ENCODE measurements at places on chromosomes 4 and X. TPM values are rescaled to one million over a fixed set of nuclear protein-coding genes. Genes with fewer than 3 reads are reported as not detected.

The UGT2B17 gene
- polyA plus RNA-seq: not detected

The ARR3 gene
- not detected for polyA plus RNA-seq

The SPIN2A gene
- 0.73 TPM for polyA plus RNA-seq

The SLC25A6 gene
- 412 TPM for polyA plus RNA-seq

The ARHGAP6 gene
- 0.44 TPM for polyA plus RNA-seq

The RRH gene
- not detected for polyA plus RNA-seq

The RHOXF1 gene
- not detected for polyA plus RNA-seq

The TNIP3 gene
- polyA plus RNA-seq: not detected

The CENPVL1 gene
- polyA plus RNA-seq: not detected

The CDK16 gene
- polyA plus RNA-seq: 120 TPM

The ART3 gene
- polyA plus RNA-seq: 1.2 TPM

The FGF5 gene
- not detected for polyA plus RNA-seq

The UGT8 gene
- polyA plus RNA-seq: 36.5 TPM

The FMR1NB gene
- not detected for polyA plus RNA-seq

The RHOXF2B gene
- polyA plus RNA-seq: not detected

All from brain (organoid and tissue), 16 donors.